Forelimb muscle (tissue), 1 donor: ENCODE measurements at places on chromosomes 7 and 10. TPM values are rescaled to one million over a fixed set of nuclear protein-coding genes. Genes with fewer than 3 reads are reported as not detected.

Gene PMS2
- polyA plus RNA-seq: 12.1 TPM

Gene GRM8
- polyA plus RNA-seq: 0.11 TPM

Gene DENND2A
- polyA plus RNA-seq: 41.9 TPM

Gene EGR2
- polyA plus RNA-seq: 2.5 TPM

GRCh38 chr7:154744861-154745258 is 258.1 kb downstream of the PAXIP1 start:
- no peak for DNase-seq

DNA sequence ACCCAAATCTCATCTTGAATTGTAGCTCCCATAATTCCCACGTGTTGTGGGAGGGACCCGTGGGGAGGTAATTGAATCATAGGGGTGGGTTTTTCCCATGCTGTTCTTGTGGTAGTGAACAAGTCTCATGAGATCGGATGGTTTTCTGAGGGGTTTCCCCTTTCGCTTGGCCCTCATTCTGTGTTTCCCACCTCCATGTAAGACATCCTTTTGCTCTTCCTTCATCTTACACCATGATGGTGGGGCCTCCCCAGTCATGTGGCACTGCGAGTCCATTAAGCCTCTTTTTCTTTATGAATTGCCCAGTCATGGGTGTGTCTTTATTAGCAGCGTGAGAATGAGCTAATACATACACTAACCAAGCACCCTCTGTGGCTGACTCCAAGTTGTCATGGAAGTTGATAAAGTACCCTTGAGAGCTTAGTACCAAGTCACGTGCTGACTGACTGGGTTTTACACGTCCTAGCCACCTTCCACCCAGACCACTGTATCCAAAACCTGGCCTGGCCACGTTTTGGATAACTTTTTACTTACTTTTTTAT is 614.4 kb downstream of the SDK1 start:
- no peak for DNase-seq

GRCh38 chr7:112006071-112006470 is 200.1 kb downstream of the DOCK4 start:
- DNase-seq: no peak

DNA sequence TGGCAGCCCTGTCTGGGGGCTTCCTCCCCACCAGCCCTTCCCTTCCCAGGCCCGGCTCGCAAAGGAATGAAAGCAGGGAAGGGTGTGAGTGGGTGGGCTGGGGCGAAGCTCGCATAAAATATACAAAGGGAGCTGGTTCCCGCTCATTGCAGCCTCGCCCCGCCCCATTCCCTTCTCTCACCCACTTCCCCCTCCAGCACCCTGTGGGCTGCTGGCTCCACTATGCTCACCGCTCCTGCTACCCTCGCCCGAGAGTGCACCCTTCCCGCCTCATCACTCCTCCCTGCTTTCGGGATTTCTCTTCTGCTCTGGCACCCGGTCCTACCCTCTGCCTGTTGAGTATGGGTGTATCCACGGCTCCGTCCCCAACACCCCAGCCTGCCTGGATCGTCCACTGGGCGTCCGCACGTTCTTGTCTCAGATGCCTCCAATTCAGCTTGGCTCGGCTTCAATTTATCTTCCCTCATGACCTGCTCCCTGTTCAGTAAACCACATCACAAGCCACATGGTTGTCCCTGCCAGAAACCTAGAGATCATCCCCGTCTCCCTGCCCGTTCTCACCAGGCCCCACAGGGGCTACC is 14.4 kb upstream of the TTYH3 start:
- no peak for DNase-seq

DNA sequence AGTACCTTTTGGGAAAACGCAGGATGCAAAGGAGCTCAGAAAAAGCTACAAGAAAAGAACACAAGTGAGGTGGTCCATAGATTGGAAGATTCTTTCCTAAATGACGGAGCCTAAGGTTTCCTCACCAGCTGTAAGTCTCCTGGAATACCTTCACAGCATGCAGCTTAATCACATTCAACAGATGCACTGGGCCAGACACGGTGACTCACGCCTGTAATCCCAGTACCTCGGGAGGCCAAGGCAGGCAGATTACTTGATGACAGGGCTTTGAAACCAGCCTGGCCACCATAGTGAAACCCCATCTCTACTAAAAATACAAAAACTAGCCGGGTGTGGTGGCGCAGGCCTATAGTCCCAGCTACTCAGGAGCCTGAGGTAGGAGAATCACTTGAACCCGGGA is 228.7 kb downstream of the FRMD4A start:
- no peak for DNase-seq

DNA sequence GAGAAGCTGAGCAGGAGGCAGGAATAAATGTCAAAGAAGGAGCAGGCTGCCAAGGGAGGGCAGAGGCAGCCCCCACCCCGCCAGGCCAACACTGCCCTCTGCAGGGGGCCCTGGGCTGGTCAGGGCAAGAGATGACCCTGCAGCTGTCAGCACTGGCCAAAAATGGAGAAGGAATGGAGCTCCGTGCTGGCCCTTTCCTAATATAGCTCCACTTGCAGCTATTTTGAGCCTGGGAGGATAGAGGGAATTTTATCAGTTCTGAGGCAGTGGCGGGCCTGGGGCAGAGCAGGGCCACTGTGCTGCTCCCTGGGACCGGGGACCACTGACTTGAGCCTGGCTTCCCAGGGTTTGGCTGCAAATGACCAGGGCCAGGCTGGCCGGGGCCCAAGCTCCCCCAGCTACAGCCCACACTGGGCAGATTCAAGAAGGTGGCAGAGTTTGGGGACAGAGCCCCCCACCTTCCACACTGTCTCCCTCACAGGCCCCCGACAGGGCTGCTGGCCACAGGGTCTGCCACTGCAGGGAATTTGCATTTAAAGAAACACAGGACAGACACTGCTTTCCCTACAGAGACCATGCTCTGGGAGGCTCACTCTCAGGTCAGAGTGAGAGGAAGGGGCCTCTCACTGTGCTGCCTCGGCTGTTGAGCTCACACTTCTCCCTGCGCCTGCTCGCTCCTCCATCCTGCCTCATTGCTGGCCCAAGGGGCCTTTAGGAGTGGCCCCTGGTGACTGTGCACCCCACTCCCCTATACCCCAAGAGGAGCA is 16.2 kb downstream of the LDB3 start:
- DNase-seq: no peak

GRCh38 chr7:22604246-22604645 is 104.3 kb upstream of the STEAP1B start:
- no peak for DNase-seq

DNA sequence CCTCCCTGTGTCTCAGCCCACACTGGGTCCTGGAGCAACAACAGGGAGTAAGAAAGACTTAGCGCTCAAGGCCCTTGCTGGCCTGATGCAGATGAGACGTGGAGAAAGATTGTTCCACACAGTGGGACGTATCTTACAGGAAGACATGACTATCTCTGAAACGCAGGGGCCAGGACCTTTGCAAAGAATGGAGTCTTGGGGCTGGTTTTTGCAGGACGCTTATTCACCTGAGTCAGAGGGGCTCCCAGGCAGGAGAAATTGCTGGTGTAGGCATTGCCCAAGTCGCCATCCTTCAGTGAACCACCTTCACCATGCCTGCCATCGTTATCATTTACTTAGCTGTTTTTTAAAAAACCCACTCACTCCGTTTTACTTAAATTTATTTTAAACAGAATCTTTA is 11.8 kb upstream of the GDF10 start:
- no peak for DNase-seq

DNA sequence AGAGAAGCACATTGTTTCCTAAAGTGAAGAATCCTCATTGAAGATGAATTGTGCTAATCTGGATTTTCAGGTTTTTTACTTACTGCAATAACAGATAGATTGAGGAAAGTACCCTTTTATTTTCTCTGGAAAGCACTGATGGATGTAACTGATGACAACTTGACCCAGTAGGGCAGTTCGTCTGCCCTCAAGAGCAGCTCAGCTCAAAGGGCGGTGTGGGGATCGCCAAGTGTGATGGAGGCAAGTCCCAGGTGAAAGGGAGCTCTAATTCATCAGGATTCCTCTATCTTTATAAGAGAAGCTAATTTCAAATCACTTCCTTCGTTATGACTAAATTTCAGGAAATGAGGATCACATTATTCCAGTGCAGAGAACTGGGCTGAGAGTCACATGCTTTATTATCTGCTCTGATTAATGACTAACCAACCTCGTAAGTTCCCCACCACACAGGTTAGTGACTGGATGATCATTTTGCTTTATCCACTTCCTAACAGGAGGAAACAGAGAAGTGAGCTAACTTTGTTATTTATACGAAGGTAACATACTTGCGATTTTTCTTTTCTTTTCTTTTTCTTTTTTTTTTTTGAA is 98.8 kb downstream of the PFKFB3 start:
- no peak for DNase-seq

- DNase-seq: no peak
These were observed 16.5 kb downstream of the RRP12 start for GRCh38 chr10:97384641-97385040.
